ENCODE measurements at places on chromosomes 3 and 15.

DNA sequence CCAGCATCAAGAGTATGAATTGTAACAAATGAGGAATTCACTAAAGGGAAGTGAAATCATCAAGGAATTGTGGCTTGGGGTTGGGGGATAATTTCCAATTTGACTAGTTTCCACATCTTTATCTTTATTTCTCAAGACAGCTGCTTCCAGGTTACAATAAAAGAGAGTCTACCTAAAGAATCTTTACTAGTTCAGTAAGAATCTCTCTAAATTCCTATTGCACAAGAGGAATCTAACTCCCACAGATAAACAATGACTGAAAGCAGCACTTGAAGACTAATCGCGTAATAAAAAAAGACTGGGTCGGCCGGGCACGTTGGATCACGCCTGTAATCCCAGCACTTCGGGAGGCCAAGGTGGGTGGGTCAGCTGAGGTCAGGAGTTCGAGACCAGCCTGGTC is 194.4 kb downstream of the KBTBD8 start:
- no peak for DNase-seq

GRCh38 chr3:128073807-128074206 is 21.6 kb downstream of the SEC61A1 start:
- DNase-seq = no peak

DNA sequence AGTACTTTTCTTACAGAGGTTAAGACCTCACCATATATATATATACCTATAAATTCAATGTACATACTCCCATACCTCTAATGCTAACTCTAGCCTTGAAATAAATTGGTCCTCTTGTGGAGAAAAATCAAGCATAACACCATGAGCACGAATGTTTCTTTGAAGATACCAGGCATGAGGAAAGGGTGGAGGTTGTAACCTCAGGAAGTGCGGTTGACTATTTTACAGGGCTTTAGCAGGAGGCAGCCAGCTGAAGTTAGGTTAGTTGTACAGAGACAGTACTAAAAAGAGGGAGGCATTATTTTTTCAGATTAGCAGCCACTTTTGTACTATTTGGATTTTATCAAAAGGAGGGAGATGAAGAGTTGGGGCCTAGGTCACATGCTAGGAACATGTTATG is 767.0 kb downstream of the OTOL1 start:
- DNase-seq = no peak

DNA sequence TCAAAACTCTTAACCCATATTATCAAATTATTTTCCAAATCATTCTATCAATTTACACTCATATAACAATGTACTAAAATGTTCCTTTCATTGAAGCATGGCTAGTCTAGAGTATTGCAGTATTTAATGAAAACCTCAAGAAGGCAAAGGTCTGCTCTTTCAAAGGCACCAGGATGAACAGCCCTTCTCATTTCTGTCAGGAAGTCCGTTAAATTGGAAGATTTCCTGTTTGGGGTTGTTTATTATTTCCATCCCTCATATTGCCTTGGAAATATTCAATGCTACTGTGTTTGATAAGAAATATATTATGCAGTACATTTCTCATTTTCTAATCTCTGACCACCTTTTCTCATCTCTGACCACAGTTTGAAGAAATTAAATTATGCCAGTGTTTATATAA is 25.1 kb downstream of the ACKR4 start:
- no peak for DNase-seq

GRCh38 chr15:96767703-96768434 is 437.4 kb downstream of the NR2F2 start:
- DNase-seq = peak; percentile 90

GRCh38 chr3:60917141-60917540 is 334.1 kb downstream of the FHIT start:
- no peak for DNase-seq

DNA sequence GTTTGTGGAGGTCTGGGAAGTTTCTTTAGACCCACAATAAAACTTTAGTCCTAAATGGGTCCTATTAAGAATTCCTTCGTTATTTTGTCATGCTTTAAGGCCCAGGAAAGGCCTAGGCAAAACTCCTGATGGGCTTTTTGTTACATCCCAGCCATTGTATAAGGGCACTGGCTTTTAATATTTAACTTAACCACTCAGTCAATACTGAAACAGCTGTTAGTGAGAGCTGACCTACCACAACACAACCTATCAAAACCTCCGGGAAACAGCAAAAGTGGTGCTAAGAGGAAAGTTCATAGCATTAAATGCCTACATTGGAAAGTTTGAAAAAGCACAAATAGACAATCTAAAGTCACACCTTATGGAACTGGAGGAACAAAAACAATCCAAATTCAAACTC is 39.6 kb downstream of the ALCAM start:
- no peak for DNase-seq
